ENCODE measurements at places on chromosomes 5 and 9.
A peak's percentile ranks its signal among the peaks of the same experiment; 100 is the strongest.

- no peak for DNase-seq
These were observed 8.3 kb upstream of the RNF130 start for GRCh38 chr5:180079702-180080466.

- DNase-seq = no peak
These were observed 24.7 kb upstream of the TAS2R1 start for GRCh38 chr5:9654886-9655285.

GRCh38 chr5:172648755-172649154 is 7.7 kb downstream of the NEURL1B start:
- DNase-seq = no peak

GRCh38 chr5:6995115-6995514 is 281.9 kb downstream of the TENT4A start:
- DNase-seq = no peak

GRCh38 chr9:121942866-121943382 is 150.2 kb downstream of the TTLL11 start:
- DNase-seq = no peak

DNA sequence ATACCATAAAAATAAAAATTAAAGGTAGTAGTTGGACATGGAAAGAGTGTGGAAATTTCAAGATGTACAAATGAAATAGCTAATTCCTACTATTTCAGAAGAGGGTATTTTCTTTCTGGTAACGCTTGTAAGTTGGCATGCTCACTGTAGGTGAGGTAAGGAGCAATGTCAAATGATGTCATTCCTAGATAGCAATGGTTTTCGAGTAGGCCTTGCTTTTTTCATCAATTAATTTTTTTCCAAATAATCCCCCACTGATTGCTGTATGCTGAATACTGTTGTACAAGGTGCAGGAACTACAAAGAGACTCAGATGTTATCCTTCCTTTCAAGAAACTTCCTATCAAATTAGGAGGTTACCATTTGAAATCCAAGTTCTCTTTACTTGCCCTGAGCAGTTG is 928 bp upstream of the SELENOP start:
- DNase-seq = no peak

DNA sequence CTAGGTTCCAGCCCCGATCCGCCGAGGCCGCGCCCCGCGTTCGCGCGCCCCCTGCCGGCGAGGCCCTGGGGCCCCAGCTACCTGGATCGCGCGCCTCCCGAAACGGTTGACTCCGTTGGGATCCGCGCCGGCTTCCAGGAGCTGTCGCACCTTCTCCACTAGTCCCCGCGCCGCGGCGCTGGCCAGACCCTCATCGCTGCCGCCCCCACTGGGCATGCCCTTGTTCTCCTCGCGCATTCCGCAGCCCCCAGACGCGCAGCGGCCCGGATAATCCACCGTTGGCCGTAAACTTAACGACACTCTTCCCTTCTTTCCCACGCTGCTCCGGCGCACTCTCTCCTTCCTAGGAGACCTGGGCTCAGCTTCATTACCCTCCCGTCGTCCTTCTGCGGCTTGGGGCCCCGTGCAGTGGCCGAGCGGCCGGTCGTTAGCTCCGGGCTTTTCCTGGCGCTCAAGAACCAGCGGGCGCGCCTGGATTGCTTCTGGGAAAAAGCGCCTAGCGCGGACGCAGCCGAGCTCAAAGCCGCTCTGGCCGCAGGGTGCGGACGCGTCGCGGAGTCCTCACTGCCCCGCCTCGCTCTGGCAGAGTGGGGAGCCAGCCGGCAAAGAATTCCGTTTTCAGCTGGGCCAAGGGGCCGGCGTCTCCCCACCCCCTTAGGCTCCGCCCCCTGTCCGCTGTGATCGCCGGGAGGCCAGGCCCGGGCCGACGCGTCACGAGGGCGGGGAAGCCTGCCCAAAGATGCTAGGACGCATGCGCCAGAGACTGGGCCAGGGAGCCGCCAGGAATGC is at the start of gene CDKN2B:
Gene CDKN2B (minus strand): TSS at position 589 of the 789 bp plus-strand sequence. CDS start 352 bp downstream, at position 237.
- DNase-seq = peak; percentile 83

DNA sequence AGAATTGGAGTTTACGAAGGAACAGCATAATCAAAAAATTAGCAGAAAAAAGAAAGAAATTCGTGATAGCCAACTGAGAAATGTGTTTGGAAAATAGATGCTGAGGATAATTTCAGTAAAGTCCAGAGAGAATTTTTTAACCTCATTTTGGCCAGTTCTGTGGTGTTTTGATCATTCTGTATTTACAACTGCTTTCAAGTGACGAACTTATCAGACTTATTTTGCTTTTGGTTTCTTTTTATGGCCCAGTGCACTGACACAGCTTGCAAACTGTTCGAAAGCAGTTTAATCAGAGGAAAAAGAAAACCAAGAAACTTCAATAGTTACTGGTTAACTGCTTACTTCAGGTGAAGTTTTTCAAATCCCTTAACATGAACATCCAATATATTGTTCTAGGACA is 1.9 kb downstream of the SDHA start:
- DNase-seq = no peak

- no peak for DNase-seq
These were observed 62.1 kb upstream of the CTXN3 start for GRCh38 chr5:127586811-127587210.

DNA sequence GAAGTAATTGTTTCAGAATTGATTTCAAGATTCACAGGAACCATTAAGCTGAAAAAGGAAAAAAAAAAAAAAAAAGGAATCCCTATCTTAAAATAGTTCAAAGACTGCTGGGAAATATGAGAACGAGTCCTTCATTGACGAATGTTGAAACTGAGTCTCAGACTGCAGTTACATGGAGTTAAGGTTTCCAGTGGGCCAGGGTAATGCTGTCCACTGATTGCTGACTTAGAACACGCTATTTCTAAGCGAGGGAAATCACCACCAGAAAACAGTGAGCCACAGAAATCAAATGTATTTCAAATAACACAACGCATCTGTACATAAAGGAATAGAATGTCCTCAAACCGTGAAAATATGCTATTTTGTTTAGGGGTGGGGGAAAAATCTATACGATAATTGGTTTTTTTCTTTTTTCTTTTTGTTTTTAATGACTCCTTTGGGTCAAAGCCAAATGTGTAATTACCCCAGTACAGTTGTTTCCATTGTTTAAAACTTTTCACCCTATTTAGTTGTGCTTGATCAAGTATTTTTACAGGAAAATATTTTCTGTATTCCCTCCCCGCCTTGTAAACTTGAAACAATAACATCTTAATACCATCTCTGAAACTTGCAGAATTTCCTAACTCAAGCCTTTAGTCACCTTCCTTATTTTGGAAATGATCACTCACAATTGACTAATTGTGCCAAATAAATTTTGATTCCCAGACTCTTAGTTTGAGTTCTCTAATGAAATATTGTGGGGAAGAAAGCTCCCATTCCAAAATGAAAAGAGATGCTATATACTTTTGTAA is 208.3 kb downstream of the MCTP1 start:
- DNase-seq = no peak

DNA sequence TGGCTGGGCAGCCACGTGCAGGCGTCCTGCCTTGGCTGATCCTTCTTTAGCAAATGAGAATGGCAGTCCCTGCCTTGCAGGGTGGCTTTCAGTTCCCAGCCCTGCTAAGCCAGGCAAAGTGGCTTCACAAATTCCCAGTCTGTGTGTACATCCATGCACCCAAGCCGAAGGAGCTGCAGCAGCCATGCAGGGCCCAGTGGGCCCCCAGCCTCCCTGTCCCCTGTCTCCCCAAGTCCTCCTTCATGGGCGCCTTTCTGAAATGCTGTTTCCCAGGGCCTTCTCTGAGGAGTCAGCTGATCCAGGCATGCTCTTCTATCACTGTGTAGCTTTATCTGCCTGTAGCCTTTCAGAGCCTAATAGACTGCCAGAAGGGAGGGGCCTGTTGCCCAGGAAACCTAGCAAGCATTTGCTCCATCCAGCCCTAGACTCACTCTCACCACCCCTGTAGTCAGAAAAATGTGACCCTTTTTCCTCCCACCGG is 47.4 kb upstream of the SHC3 start:
- no peak for DNase-seq

GRCh38 chr5:109674596-109674995 is 15.1 kb upstream of the MAN2A1 start:
- DNase-seq = no peak

- peak; percentile 83 for DNase-seq
These were observed 61.8 kb upstream of the TBC1D2 start for GRCh38 chr9:98317134-98317857.

DNA sequence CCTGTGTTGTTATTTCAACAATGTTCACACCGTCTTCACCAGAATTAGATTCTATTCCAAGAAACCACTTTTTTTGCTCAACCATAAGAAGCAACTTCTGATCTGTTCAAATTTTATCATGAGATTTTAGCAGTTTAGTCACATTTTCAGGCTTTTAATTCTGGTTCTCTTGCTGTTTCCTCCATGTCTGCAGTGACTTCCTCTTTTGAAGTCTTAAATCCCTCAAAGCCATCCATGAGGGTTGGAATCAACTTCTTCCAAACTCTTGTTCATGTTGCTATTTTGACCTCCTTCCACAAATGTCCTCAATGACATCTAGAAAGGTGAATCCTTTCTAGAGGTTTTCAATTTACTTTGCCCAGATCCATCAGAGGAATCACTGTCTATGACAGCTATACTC is 25.7 kb upstream of the ENTREP1 start:
- no peak for DNase-seq

GRCh38 chr5:115637507-115637906 is 11.7 kb upstream of the TMED7 start:
- DNase-seq = no peak

DNA sequence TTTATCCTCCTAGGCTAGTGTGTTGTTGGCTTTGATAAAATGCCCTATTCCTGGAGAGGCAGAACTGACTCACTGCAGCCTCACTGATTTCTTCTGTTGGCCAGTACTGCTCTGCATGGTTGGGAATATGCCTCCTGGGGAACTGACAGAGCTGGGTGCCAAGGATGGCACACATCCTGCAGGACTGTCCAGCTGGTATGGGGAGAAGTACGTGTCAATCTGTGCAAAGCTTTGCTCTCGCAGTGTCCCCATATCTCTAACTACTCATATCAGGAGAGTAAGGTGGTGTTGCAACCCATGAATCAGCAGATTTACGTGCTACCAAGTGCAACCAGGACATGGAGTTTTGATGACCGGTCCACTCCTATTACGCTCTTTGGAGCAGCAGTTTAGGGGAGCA is 74.7 kb downstream of the TEK start:
- no peak for DNase-seq

- no peak for DNase-seq
These were observed 79.3 kb downstream of the PTPN3 start for GRCh38 chr9:109418827-109419226.

- DNase-seq = no peak
These were observed 1.9 kb upstream of the ERBIN start for GRCh38 chr5:65924366-65925043.

GRCh38 chr9:137580209-137580953 is 1.7 kb upstream of the DPH7 start:
- no peak for DNase-seq

GRCh38 chr9:86765746-86766430 is 181.4 kb downstream of the GAS1 start:
- DNase-seq = no peak

- no peak for DNase-seq
These were observed 475.6 kb downstream of the DMRTA1 start for GRCh38 chr9:22922222-22922621.

DNA sequence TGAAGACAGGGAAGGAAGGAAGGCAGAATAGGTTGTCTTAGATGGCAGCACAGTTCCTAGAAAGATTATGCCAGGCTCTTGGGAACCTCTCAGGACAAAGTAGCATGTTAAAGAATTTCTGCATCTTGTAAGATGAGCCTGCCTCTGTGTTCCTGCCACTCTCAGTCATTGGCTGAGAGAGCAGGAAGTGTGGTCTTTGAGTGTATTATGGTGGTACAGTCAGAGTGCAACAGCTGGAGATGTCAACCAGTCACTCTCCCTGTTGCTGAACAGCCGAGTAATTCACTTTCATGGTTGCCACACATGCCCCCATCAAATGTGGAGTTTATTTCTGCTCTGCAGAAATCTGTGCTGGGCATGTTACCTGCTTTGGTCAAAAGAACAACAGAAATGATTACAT is 659.6 kb upstream of the RIOK2 start:
- no peak for DNase-seq

GRCh38 chr5:142474431-142475094 is 149.7 kb upstream of the SPRY4 start:
- no peak for DNase-seq

DNA sequence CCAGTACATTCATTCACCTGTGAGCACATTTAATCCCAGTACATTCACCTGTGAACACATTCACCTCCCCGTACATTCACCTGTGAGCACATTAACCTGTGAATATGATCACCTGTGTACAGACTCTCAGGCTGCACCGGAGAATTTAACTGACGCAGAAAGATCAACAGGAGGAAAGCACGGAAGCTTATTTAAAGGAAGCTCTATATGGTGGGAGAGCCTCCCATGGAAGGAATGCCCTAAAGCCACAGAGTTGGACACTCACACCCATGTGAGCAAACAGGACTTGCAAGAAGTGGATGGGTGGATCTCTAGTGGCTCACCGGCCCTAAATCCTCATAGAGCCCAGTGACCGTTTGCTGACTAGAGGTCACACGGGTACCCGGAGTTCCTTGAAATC is 38.2 kb downstream of the TRIP13 start:
- no peak for DNase-seq
